NAMALWA (cell line): ENCODE measurements at places on chromosomes 7 and 10.

GRCh38 chr10:117796130-117796745 is 250.5 kb downstream of the RAB11FIP2 start:
- no peak for DNase-seq

DNA sequence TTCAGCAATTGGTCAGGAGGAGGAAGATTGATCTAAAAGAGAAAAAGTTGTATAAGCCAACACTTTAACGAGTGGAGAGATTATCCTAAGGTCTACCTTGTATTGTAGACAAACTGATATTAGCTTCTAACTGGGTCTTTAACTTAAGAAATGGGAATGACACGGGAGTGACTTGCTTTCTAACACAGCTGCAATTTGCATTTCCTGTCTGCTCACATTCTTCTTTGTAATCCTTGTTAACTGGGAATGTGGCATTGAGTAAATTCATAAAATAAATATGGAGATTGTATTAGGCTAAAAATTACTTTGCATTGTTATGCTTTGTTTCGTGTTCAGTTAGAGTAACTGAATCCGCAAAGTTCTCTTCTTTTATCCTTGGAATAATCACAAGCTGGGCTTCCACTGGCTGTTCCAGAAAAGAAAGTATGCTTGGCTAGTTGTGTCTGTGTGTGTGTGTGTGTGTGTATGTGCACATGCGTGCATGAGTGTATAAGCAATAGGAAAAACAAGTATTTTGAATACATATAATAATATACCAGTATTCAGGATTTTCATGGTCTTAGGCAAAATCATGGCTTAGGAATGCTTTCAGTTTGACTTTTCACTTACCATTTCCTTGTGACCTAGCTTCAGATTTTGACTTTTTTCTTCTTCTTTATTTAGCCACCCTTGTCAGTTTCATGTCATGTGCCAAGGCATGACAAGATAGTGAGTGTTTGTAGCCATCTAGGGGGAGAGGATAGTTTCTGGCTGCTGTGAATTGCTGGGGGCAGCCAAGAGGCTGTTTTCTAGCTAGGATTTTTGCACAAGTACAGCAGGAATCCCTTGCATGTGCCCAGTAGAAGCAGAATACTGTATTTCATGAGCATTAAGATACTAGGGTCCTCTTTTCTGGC is 54.5 kb upstream of the FZD8 start:
- no peak for DNase-seq

GRCh38 chr7:151083071-151083823 is at the start of gene TMUB1:
Gene TMUB1, minus strand, starts transcription at chr7:151083493. Its CDS starts 930 bp downstream, at chr7:151082563.
- peak; percentile 90 for DNase-seq

DNA sequence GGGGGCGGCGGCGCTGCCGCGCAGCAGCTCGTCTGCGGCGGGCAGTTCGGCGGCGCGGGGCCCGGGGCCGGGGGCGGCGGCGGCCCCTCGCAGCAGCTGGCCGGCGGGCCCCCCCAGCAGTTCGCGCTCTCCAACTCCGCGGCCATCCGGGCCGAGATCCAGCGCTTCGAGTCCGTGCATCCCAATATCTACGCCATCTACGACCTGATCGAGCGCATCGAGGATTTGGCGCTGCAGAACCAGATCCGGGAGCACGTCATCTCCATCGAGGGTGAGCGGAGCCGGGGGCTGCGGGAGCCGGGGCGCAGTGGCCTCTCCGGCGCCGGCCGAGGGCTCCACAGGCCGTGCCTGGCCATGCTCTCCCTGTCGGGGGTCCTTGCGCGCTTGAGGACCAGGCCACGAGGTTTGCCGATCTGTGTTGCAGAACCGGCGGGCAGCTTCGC is 548 bp downstream of the AGAP3 start:
- no peak for DNase-seq

- DNase-seq, result no peak
These were observed 279.7 kb downstream of the USP6NL start for GRCh38 chr10:11331726-11332125.

- DNase-seq, result no peak
These were observed 221.8 kb downstream of the PHF14 start for GRCh38 chr7:11195502-11195901.

- DNase-seq, result no peak
These were observed 224.6 kb downstream of the WDR37 start for GRCh38 chr10:1280466-1281404.

GRCh38 chr10:111034598-111035310 is 42.1 kb upstream of the ADRA2A start:
- DNase-seq, result no peak

DNA sequence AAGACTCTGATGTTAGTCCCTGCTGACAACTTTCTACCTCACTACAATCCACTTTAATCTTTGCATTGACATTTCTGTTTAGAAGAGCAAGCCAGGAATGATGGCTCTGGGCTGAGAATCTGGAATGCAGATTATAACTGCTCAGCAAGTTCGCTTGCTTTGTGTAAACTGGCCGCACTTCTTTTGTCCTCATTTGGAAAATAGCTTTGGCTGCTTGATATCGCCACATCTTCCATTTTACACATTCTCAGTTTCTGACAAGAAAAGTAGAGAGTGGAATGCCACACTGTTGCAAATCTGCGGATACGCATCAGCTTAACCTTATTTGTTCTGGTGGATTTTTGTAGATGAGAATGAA is 429.8 kb downstream of the KCNMA1 start:
- DNase-seq, result no peak

GRCh38 chr10:104449391-104449790 is 95.8 kb downstream of the CFAP58 start:
- no peak for DNase-seq

GRCh38 chr10:128879441-128880140 is 587.5 kb upstream of the MGMT start:
- DNase-seq, result no peak

DNA sequence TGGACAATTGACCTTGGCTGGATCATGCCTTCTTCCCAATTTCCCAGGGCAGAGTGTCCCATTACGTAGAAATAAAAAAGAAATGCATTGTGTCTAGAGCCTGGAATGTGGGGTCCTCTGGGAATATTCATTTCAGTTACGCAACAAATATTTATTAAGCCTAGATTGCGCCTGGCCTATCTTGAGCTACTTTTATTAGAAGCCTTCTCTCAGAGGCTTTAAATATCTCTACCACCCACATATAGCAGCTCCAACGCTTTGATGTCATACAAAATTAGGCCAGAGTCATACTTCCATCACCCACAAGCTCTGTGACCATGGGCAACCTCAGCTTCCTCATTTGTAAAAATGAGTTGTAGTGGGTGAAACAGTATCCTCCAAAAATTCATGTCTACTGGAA is 24.9 kb upstream of the CARD11 start:
- DNase-seq, result peak; percentile 79

DNA sequence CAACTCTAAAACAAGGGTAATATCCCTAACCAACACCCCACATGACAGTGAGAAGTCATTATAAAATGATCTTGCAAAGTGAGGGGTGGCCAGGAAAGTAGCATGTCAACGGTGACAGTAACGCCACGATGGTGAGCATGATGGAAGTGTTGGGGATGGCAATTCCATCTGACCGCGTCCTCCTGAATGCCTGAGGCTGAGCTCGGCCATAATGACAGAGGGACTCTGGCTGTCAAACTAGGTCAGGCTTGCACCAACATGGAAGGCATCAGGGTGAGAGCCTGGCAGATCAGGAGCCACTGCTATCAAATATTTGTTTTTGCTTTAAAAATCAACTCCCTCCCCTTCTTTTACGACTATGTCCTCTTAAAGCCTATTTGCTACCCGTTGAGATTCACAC is 55.7 kb upstream of the EFCAB10 start:
- no peak for DNase-seq

DNA sequence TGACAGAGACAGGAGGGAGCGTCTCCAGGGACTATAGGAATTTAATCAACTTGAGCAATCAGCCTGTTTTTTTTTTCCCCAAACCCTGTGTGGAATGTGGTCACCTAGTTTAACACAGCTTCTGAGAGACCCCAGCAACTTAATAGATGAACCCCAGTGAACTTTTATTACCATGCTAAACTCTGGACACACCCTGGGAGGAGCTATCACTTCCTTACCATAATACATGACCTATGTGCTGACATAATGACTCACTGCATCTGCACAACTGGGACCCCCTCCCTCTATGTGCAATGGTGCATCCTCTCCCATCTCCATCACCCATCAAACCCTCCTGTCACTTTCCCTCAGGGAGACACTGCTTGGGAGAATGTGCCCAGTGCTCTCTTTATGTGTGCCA is 83.7 kb downstream of the EPC1 start:
- no peak for DNase-seq

DNA sequence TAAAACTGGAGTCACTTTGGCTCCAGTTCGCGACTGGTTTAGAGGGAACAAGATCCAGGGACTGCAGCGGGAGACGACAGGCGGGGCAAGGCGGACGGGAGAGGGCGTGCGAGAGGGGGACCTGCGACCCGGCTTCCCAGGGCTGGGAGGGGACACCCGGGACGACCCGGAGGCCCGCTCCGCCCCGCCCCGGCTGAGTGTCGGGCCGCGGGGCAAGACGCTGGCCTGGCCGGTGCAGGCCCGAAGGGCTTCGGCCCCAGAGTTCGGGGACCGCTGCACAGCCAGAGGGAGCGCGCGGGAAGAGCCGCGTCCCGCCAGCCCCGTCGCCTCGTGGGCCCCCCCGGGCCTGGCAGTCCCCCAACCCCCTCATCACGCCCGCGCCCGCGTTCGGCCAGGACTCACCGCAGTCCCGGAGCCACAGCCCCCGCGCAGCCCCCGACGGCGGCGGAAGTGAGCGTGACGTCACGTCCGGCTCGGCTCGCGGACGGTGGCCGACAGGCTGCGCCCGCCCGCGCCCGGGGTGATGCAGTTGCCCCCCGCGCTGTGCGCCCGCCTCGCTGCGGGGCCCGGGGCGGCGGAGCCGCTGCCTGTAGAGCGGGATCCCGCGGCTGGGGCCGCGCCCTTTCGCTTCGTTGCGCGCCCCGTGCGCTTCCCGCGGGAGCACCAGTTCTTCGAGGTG is at the start of the genes TUBGCP2 and ZNF511:
TUBGCP2 (minus strand) TSS at position 452 of the 679 bp plus-strand sequence. CDS start 5,931 bp downstream, outside the sequence.
ZNF511 (plus strand) TSS at position 494 of the 679 bp plus-strand sequence; CDS start at position 524, 30 bp downstream.
- DNase-seq, result peak; percentile 90

- no peak for DNase-seq
These were observed 14.1 kb upstream of the MKX start for GRCh38 chr10:27759483-27760272.

GRCh38 chr7:129789652-129790051 is 163.1 kb downstream of the UBE2H start:
- DNase-seq, result no peak

GRCh38 chr10:110786172-110786571 is 85.6 kb upstream of the PDCD4 start:
- DNase-seq, result no peak

GRCh38 chr7:12074889-12075288 is 136.2 kb upstream of the TMEM106B start:
- no peak for DNase-seq

- peak; percentile 74 for DNase-seq
These were observed 14.1 kb downstream of the STAG3 start for GRCh38 chr7:100191775-100192174.

DNA sequence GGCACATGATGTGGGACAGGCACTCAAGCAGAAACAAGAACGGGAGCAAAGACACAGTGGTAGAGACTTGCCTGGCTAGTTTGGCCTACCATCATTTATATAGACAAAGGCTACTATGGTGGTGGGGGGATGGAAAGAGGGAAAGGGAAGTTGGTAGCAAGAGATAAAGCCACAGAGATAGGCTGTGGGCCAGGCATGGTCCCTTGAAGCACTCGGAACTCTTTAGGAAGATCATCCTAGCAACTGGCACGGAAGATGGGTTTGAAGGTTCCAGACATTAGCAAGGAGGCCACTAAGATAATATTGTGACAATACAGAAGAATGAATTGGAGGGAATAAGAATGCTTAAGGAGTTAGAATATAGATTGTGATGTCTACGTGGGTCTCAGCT is 319.6 kb downstream of the ELMO1 start:
- DNase-seq, result no peak

GRCh38 chr10:80414142-80414895 is 6.0 kb downstream of the PRXL2A start:
- DNase-seq, result no peak

DNA sequence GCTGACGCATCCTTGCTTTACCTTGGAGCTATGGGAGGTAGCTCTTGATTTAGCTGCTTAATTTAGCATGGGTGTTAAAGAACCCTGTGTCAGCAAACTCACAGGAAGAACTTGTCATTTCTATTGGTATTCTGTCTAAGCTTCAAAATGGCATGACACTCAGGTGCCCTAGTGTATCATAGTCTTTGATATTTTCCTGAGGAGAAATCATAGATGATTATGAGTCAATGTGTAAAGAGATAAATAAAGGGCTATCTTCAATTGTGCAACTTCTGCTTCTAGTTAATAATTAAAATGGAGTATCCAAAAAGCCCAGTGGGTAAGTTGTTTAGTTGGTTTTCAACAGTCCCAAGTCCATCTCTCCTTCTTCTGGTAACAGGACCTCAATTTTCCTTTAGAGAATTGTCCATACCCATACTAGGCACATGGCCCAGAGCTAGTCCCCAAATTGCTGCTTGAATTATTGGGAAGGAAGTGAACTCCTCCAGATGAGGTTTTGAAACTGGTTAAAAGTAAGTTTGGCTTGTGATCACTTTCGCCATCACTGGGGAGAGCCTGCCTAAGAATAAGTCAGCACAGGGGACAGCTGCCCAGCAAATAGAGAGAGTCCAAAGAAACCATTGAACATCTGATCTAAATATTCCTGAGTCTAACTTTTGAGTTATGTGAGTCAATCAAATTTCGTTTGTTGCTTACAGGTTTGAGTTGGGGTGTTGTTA is 169.0 kb upstream of the PHYHIPL start:
- DNase-seq, result no peak

GRCh38 chr7:74153736-74154135 is 20.4 kb upstream of the EIF4H start:
- DNase-seq, result no peak

DNA sequence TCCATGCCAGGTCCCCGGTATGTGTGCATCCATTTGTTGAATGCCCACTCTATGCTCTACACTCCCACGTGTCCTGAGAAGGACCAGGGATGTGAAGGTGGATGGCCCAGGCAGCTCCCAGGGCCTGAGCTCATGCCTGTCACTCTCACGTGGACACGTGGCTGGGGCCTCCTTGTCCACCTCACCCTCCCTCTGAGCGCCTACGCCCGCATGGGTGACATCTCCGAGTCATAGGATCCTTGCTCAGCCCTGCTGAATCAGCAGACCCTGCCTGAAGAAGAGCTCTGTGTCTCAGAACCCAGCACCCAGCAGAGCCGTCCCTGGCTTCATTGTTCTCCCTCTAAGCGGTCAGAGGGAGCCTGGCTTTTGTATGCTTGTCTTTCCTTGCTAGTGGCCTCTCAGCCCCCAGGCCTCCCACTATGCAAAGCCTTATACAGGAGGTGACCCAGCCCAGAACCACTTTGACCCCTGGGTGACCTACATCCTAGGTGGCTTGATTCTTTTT is 107.9 kb upstream of the PPIF start:
- DNase-seq, result no peak

- no peak for DNase-seq
These were observed 38.4 kb downstream of the NPSR1 start for GRCh38 chr7:34696415-34696814.

GRCh38 chr7:17774248-17774647 is 166.0 kb downstream of the SNX13 start:
- DNase-seq, result no peak
